ENCODE measurements at places on chromosomes 13 and 19. TPM values are rescaled to one million over a fixed set of nuclear protein-coding genes. Genes with fewer than 3 reads are reported as not detected.

DNA sequence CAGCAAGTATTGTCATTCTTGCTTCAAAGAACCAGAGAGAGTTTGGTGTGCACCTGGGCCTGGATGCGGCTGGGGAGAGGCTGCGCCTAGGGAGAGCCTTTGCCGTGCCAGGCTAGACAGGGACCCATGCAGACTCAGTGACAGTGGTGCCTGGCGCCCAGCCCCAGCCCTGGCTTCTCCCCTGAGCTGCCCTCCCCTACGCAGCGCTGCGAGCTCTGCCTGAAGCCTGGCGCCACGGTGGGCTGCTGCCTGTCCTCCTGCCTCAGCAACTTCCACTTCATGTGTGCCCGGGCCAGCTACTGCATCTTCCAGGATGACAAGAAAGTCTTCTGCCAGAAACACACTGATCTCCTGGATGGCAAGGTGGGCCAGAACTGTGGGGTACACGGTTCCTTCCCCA, 12.0 kb downstream of the KMT2B start:
- no peak for DNase-seq

DNA sequence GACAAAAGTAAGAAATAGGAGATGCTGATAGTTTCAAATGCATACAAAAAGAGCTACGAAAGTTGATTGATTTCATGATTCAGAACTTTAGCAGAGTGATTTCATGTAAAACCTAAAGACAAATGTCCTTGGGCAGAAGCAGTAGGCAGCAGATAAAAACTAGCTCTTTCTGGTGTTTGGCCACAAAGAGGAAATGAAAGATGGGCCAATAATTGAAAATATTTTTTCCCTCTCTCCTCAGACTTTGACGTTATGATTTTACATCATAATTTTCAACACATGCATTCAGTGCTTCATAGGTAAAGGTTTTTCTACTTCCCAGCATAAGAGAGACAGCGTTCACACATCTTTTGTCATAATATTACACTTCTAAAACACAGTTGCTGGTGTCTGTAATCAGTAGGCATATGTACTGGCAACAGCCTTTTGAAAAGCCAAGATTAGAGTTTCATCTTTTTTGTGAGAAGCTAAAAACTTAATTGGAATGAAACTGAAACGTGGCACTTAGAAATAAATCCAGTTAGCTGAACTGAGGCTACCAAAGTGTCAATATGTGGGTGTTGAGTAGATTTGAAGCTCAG, 9.3 kb downstream of the SCEL start:
- DNase-seq = no peak

- no peak for DNase-seq
Observed at GRCh38 chr19:30428844-30429243, 56.7 kb downstream of the ZNF536 start.

GRCh38 chr19:30669329-30670010, 297.3 kb downstream of the ZNF536 start:
- no peak for DNase-seq

GRCh38 chr19:15702534-15702930, 25.3 kb upstream of the OR10H2 start:
- peak; percentile 65 for DNase-seq

- no peak for DNase-seq
Observed at GRCh38 chr13:47251771-47252170, 354.9 kb upstream of the HTR2A start.

DNA sequence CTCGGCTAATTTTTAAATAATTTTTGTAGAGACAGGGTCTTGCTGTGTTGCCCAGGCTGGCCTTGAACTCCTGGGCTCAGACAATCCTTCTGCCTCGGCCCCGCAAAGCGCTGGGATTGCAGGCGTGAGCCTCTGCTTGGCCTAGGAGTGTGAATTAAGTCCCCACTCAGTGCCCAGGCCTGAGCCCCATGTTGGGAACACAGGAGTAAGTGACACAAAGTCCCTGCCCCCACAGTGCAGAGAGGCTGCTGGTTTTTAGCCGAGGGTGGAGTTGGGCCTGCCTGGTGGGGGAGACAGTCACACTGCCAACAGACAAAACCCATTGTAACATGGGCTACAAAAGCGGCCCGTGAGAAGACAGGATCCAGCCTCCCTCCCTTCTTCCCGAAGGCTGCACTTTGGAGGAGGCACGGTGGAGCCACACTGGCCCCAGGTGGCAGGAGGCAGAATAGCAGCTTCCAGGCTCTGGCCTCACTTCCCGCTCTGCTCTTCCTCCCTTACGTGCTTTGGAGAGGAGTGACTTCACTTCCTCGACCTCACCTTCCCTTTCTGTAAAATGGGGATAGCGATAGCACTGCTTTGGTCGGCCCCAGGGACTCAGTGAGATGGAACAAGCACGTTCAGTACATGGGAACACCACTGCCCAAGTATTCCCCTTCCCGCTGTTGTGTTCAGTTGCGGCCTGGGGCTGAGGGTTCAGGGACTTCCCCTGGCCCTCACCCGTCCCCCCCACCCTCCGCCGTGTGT, 15.2 kb upstream of the EHD2 start:
- peak; percentile 61 for DNase-seq

- peak; percentile 90 for DNase-seq
Observed at GRCh38 chr13:46595136-46595884, 42.3 kb downstream of the LRCH1 start.

- no peak for DNase-seq
Observed at GRCh38 chr19:38564981-38565690, 52.6 kb downstream of the MAP4K1 start.

GRCh38 chr13:73608711-73609485, 525.3 kb downstream of the KLF12 start:
- DNase-seq = no peak

- no peak for DNase-seq
Observed at GRCh38 chr13:82993417-82993816, 888.9 kb downstream of the SLITRK1 start.

GRCh38 chr13:79393564-79394249, 12.3 kb downstream of the RBM26 start:
- no peak for DNase-seq

DNA sequence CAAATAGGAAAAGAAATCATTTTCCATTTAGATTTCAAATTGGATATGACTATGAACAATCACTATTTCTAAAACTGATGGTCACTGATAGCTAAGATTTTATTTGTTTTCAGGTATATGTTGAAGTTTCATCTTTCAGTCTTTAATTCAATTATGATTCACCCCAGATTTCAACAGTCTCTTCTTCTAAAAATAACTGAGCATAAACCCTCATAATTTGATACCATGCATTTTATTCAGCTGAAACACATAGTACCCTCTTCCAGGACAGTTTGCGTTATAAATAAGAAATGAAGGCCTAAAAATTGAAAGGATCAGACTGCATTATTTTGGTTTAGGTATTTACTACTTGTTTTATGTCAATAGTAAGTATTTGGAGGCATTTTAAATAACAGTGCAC, 428.5 kb upstream of the NBEA start:
- no peak for DNase-seq

DNA sequence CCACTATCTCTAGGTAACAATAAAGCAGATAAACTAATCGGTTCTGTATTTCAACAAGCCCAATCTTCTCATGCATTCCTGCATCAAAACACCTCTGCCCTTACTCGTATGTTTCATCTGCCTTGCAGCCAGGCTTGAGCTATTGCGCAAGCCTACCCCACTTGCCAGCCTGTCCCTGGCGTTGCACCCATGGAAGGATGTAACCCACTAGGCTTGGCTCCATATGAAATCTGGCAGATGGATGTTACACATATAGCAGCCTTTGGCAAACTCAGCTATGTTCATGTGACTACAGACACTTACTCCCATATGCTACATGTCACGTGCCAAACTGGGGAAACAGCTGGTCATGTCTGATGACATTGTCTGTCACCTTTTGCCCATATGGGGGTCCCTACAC, 11.9 kb upstream of the ZNF549 start:
- no peak for DNase-seq

GRCh38 chr13:51222686-51223559, 725 bp downstream of the FAM124A start:
- DNase-seq = no peak

DNA sequence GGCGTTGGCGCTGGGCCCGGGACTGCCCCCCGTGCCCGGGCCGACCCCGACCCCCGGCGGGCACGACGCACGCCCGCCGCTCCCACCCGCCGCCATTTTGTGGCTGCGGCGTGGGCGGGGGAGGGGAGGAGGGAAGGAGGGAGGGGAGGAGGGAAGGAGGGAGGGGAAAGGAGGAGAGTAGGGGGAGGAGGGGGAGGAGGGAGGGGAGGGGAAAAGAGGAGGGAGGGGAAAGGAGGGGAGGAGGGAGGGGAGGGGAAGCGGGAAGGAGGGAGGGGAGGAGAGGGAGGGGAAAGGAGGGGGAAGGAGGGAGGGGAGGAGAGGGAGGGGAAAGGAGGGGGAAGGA, at the start of gene BTBD2:
Gene BTBD2 (minus strand): TSS at position 107 of the 343 bp plus-strand sequence. CDS start 11 bp downstream, at position 96.
- DNase-seq = peak; percentile 23

GRCh38 chr13:100178309-100178708, 89.4 kb downstream of the PCCA start:
- DNase-seq = no peak

DNA sequence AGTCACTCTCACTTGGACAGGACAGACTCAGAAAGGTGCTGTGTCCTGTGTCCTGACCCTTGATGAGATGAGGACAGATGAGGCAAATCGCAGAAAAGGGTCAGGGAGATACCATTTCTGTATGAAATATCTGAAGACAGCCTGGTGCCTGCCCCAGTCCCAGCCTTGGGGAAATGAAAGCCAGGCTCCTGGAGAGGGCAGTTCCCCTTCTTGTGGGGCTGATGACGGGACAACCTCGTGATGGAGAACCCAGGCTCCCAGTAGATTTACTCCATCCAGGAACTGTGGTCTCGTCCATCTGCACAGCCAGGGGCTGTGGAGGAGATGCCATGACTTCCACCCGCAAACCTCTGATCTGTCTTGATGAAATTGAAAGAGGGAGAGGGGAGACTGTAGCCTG, 13.8 kb downstream of the LILRB1 start:
- no peak for DNase-seq

DNA sequence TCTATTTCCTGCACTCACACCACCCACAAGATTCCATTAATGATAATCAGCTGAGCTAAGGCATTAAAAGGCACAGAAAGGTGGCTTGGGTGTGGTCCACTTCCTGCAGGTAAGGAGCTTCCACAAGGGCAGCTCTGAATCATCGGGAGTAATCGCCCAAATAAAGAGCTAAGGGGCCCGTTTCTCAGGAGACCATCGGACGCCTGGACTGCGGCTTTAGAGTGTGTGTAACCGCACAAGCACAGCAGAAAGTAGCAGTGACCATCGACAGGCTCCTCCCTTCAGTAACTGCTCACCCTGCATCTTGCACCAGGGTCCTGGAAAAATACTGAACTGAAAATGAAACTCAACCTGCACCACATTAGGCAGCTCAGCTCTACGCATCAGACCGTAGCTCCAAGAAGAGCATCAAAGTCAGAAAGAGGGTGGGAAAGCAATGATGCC, 6.0 kb downstream of the STK24 start:
- DNase-seq = peak; percentile 86

GRCh38 chr19:36604656-36605100, 435 bp upstream of the ZNF382 start:
- DNase-seq = peak; percentile 18

DNA sequence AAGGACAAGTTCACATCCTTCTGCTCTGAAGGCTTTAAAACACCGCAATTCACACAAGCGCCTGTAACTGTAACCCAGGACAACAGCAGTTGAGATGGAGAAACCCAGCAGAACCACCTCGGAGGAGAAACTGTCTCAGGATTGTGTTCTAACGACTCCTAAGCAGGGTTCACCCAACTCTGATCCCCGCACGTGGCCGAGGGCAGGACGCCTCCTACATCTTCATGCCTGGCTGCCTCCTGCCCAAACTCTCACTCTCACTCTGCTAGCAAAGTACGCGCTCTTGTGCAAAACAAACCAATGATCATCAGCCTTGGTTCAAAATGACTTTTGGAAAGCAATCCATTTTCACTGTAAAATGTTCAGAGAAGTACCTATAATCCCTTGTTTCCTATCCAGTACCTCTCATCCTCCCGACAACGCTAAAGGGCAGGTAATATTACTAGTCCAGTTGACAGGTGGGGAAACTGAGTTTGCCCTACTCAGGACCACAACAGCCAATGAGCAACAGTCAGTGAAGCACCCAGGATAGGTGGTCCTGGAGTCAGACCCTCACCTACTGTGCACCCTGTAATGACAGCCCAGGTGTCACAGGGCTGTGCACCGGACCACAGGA, 25.6 kb downstream of the EPS15L1 start:
- DNase-seq = no peak

- no peak for DNase-seq
Observed at GRCh38 chr19:38711726-38712153, 32.5 kb downstream of the CAPN12 start.

GRCh38 chr19:10113964-10114650, 2.6 kb downstream of the P2RY11 start:
- no peak for DNase-seq

DNA sequence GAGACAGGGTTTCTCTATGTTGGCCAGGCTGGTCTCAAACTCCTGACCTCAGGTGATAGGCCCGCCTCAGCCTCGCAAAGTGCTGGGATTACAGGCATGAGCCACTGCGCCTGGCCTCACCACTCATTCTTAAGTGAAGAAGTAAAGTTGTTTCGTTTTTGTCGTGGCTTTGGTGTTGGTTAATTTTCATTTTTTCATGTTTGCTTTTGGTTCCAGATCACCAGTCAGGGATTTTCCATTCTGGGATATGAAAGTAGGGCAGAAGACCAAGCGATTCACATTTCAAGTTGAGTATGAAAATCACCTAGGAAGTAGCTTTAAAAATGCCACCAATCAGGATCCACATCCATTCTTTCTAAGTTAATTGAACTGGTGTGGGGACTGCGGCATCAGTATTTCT, 289.9 kb downstream of the DIAPH3 start:
- DNase-seq = no peak

DNA sequence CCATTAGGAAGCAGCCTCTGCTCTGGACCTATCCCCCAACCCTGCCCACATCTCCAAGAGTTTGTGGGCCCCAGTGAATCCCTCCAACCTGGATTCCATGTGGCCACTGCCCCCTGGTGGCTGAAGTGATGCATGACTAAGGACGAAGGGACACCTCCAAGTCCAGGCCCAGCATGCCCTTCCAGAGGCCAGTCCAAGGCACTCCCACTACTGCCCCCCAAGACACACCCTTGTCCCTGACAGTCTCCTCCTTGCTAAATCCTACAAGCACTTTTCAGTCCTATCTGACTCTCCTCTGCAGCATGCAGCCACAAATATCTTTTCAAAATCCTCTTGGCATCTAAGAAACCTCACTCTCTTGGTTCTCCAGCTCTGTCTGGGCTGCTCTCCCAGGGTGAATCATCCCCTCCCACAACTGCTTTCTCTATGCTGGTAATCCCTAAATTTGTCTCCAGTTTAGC, 33.0 kb downstream of the DEDD2 start:
- DNase-seq = peak; percentile 60

NCR1 gene
- total RNA-seq = not detected

CHERP gene
- total RNA-seq = 2.4 TPM

PLEKHF1 gene
- total RNA-seq = 11.9 TPM

SHISA7 gene
- not detected for total RNA-seq

SLITRK5 gene
- under 0.01 TPM for total RNA-seq

PTH2 gene
- total RNA-seq = not detected

ZNF723 gene
- not detected for total RNA-seq

OR7A10 gene
- total RNA-seq = not detected
